ENCODE measurements at places on chromosomes 6 and 20. TPM values are rescaled to one million over a fixed set of nuclear protein-coding genes. Genes with fewer than 3 reads are reported as not detected.
A peak's percentile ranks its signal among the peaks of the same experiment; 100 is the strongest.

Gene IMPG1
- not detected for polyA plus RNA-seq

- DNase-seq = no peak
Measured at GRCh38 chr6:85418059-85418458, 31.8 kb upstream of the NT5E start.

- DNase-seq = no peak
Measured at GRCh38 chr6:36969240-36969691, 14.7 kb downstream of the PI16 start.

Gene VWA7
- 1.8 TPM for polyA plus RNA-seq

Gene PREX1
- 54.9 TPM for polyA plus RNA-seq

DNA sequence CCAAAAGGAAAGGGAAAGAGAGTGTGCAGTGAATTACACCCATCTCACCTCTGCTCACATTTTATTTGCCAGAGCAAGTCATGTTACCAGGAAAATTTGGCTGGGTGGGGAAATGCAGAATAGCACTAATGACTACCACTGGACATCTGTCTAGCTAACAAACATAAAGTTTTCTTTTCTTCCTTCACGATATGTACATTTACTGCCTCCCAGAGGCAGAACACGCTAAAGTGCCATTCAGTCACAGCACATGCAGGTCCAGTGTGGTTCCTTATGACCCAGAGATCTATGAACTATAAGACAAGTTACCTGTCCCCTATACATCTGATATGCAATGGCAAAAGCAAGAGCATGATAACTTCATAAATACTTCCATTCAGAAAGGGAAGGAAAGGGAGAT, 194.1 kb downstream of the OGFRL1 start:
- DNase-seq = no peak

DNA sequence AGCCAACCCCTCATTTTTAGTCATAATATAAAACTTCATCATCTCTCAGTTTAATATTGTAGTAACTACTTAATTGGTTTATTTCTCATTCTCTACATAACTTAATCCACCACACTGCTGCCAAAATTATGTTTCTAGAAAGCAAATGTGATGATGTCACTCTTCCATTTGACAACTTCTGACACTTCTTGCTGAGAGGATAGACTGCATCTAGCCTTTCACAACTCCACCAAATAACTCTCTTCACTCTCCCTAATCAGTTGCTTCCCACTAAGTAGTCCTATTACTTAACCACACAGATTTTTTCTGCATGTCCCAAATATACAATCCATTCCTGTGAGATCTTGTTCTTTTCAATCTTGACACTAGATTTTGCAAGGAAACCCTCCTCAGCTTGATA, 951.3 kb downstream of the EPHA7 start:
- DNase-seq = no peak

Gene REV3L
- polyA plus RNA-seq = 0.75 TPM

- DNase-seq = peak; percentile 3
Measured at GRCh38 chr6:128519132-128519930, 1.1 kb downstream of the PTPRK start.

- DNase-seq = peak; percentile 21
Measured at GRCh38 chr20:23419995-23420901, 1.0 kb downstream of the NAPB start.

- no peak for DNase-seq
Measured at GRCh38 chr6:51352506-51353029, 533.9 kb downstream of the TFAP2B start.

Gene OXT
- polyA plus RNA-seq = not detected

GRCh38 chr6:125745281-125746018, 4.0 kb upstream of the HEY2 start:
- DNase-seq = no peak

- no peak for DNase-seq
Measured at GRCh38 chr6:152096863-152097496, 289.5 kb downstream of the ESR1 start.

- DNase-seq = no peak
Measured at GRCh38 chr20:36116807-36117441, 37.6 kb upstream of the EPB41L1 start.

- no peak for DNase-seq
Measured at GRCh38 chr6:155186052-155186658, 77.7 kb upstream of the CLDN20 start.

Gene PROCR
- polyA plus RNA-seq = 16.5 TPM

DNA sequence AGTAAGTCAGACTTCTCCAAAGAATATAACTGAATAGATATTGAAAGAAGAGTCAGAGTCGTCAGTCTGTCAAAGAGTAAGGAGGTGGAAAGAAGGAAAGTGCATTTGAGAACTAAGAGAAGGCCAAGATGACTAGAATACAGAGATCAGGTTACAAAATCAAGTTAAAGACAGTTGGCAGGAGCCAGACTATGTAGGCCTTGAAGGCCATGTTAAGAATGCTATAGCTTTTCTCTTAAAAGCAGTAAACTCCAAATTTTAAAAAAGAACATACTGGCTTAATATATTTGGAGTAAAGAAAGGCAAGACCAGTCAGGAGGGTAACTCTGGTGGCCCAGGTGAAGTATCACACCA, 68.8 kb downstream of the IBTK start:
- DNase-seq = no peak

Gene PARD6B
- polyA plus RNA-seq = 1.1 TPM

DNA sequence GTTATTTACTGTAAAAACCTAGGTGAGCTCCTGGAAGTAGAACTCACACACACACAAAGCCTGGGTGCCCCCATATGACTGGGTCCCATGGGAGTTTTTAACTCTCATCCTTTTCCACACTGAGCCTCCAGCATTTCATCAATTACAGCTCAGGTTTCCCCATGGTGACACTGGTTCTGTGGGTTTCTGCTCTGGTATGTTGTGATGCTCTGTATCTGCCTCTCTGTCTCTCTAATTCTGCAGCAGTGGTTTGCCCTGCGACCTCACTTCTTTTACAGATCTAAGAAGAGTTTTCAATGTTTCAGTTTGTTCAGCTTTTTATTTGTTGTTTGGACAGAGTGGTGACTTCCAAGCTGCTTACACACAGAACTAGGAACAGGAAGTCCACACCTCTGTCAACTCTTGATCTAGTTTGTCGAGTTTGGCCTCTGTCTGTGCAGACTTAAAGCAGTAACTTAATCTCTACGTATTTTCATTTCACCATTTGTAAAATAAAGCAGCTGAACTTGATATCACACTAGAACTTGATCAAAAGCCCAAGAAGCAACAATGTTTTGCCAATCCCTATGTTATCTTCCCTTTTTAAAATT, 554.3 kb downstream of the EPHA7 start:
- no peak for DNase-seq

Gene SYNDIG1
- polyA plus RNA-seq = not detected

GRCh38 chr6:158043586-158044524, 62.2 kb downstream of the SYNJ2 start:
- DNase-seq = no peak

Gene SLC32A1
- polyA plus RNA-seq = not detected

DNA sequence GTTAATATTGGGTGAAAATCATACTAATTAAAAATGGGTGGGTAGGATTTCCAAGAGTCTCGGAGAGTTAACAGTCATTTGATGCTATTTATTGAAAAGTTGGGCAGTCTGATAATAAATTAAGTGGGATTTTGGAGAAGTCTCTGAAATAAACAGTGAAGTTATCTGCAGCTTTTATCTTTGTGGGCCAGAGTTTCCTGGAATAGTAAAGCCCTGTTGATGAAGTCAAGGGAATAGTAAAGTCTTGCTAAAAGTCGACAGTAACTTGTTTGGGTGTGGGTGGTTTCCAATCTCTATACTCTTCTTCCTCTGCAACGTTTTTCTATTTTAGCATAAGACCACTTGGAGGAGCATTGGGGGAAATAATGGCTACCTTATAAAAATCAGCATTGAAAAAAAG, 493.6 kb downstream of the EPM2A start:
- no peak for DNase-seq

Gene ADTRP
- polyA plus RNA-seq = not detected

DNA sequence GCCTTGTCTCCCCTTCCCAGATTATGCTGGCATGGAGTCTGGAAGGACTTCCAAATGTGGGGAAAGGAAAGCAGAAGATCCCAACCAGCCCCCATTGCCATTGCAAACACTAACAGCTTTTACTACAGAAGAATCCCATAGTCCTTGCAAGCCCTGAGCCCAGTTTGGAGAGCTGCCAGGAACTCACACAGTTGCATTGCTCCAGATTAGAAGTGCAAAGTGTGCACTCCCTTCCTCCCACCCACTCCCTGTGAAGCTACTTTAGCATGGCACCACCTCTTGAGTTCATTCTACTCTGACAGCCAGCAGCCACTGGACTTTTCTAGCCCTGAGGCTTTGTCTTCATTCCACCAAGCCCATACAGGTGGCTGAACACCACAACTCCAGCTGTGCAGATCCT, 67.6 kb downstream of the SLC22A2 start:
- no peak for DNase-seq

Gene RGS17
- 3.5 TPM for polyA plus RNA-seq

GRCh38 chr20:59782986-59783640, 150.3 kb downstream of the SYCP2 start:
- DNase-seq = no peak

DNA sequence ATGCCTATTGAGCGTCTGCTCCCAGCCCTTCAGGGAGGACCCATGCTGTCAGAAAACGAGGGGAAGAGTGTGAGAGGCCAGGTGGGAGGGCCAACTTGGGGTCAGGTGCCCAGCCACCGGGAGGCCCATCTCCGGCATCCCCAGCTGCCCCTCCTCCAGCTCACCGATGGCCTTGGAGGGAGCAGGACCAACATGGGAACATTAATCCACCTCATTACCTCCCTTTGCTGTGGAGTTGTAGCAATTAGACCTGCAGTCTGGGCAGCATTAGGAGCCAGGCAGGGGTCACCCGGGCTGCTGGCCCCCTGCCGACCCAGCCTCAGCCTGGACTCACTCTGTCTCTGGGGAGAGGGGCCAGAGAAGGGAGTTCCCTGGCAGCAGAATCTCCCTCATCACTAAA, 25.1 kb downstream of the DLGAP4 start:
- DNase-seq = no peak

Gene MAP3K7
- polyA plus RNA-seq = 26.4 TPM

- no peak for DNase-seq
Measured at GRCh38 chr20:60905919-60906318, 346.1 kb upstream of the CDH4 start.

DNA sequence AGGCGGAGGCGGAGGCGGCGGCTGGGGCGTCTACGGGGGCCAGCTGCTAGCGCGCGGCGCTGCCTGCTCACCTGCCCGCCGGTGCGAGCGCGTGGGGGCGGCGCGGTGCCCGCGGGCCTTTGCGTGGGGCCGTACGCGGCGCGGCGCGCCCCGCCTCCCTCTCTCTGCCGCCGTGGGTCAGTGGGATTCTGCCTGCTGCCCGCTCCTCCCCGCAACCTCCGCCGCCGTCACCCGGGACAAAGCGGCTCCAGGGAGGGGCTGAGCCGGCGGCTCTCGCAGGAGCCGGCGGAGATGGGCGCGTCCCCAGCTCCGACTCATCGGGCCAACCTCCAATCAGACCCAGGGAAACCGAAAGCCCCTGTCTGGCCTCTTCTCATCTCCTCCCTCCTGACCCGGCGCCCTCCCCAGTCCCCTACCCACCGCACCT, at the start of gene RCAN2:
TSS of gene RCAN2 (minus strand) at position 249 of the 427 bp plus-strand sequence.
- peak; percentile 15 for DNase-seq

- DNase-seq = no peak
Measured at GRCh38 chr6:113591896-113592827, 265.0 kb upstream of the MARCKS start.

Data from immature natural killer cell (primary cell).